ENCODE measurements at places on chromosomes 4 and X.

GRCh38 chr4:146051223-146051622 is 112.6 kb upstream of the ZNF827 start:
- DNase-seq: no peak

GRCh38 chrX:1909419-1910206 is 294.8 kb downstream of the ASMT start:
- DNase-seq: no peak

- no peak for DNase-seq
Observed at GRCh38 chrX:136588036-136588435, 56.0 kb downstream of the VGLL1 start.

DNA sequence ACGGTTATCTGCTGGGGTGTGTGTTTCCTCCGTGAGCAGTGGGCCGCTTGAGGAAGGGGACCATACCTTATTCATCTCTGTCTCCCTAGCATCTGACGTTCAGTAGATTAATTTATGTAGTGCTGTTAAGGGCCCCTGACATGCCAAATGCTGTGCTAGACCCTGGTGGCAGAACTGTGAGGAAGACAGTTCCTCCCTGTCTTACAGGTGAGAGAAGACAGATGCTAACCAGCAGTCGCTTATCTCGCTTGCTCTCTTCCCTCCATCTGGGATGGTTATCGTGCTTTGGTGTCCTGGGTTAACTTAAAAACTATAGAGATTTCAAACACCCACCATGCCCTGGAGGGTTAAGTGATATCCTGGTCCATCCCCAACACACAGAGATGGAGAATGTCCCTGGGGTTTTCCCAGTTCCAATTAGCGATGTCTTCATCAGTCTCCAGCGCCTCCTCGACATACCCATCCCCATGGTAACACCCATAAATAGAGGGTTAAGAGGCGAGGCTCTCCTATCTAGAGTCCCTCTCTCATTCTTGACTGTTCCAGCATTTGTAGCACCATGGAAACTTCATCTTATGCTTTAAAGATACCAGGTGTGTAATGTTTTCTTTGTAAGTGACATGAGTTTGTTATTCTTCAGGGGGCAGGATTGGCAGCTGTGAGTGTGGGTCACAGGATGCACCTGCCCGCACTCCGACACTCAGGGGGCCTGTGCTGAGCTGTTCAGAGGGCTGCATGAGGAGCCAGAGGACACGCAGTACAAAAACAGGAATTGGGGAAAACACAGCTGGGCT is 135.2 kb downstream of the STK32B start:
- no peak for DNase-seq

DNA sequence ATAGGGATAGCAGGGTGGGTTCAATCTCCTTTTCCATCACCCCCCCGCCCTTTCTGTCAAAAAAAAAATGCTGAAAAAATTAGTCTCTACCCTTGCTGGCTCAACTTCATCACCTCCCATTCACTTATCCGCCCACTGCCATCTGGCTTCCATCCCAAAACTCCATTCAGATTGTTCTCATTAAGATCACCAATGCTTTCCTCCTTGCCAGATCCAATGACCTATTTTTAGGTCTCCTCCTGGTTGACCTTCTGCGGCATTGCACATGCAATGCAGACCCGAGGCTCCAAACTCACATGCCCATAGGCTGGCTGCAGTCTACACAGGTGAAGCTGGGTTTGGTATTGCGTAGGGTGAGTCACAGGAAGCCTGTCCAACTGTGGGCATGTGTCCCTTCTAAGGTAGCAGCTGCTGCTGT is 21.1 kb upstream of the STIM2 start:
- no peak for DNase-seq

DNA sequence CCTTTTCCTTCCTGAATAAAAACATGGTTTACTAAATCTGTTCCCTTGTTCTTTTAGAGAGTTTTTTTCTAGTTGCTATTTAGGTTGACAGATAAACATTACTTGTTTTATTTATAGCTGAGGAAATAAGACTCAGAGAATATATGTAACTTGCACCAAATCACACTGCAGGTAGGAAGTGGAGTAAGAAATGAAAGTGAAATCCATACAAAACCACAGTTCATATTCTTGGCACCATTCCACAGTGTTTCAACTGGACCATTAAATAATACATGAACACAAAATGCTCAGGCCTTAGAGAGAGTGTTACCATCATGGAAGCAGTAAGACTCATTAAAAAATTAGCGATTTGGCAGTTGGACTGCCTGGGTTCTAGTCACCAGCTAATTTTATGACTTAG is 326.9 kb upstream of the SLIT2 start:
- DNase-seq: no peak

- DNase-seq: no peak
Observed at GRCh38 chr4:85725721-85726170, 250.8 kb downstream of the ARHGAP24 start.

- no peak for DNase-seq
Observed at GRCh38 chr4:26762650-26763049, 98.0 kb upstream of the STIM2 start.

DNA sequence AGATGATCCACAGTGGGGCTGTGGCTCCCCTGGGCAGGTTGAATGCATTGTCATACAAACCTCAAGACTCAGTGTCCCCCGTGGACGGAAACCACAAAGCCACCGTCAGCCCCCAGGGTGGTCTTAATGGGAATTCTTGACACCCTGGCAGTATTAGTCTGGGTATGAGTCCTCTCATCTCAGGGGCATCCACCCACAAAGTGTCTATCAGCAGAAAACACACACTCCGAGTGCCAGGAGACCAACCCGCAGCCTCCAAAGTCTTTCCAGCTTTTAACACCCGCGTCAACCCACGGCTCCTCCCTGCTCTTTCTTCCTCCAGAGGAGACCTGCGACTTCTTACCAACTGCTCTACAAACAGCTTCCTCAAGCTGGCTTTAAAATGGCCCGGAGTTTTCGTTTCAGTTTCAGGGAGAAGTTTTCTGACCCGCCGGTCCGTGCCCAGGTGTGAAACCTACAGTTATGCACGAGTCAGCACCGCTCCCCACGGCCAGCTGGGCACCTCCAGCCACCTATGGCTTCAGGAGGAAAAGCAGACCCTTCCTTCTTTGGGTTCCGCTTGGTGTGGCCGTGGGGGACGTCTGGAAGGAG is 14.4 kb upstream of the ASMTL start:
- DNase-seq: no peak

DNA sequence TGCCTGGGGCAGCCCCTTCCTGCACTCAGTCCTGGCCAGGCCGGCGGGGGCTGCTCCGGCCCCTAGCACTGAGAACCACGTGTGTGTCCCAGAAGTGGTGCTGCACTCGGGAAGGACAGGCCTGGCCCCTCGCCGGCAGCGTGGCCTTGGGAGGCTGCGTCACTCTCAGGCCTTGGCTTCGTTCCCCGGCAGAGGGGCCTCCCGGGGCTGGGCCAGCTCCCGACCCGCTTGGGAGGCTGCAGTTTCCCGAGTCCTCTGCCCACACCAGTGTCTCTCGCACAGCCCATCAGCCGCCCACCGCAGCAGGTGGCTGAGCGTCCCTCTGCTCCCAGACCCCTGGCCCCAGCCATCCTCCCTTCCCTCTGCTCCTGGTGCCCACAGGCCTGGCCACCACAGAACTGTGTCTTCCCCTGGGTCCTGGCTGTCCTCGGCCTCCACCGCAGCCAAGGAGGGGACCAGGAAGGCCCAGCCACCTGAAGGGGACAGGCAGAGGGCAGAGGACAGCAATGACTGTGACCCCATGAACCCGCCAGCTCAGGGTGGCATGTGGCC is 10.9 kb upstream of the CPLX1 start:
- DNase-seq: no peak

DNA sequence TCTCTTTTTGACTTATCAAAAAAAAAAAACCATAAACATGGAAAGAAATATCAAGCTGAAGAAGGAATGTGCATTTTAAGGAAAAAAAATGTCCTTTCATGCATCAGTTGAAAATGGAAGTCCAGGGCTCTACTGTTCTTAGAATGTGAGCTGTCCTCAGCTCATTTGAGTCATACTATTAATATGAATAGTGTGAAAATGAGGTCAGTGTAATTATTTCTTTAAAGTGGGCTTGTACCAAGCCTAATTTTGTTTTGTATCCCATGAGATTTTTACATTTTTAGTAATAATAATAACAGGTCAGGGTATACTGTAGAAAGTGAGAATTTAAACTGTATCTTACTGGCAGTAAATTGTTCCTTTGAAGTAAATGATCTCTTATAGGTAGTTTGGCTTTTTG is 148.5 kb downstream of the NAA11 start:
- no peak for DNase-seq

DNA sequence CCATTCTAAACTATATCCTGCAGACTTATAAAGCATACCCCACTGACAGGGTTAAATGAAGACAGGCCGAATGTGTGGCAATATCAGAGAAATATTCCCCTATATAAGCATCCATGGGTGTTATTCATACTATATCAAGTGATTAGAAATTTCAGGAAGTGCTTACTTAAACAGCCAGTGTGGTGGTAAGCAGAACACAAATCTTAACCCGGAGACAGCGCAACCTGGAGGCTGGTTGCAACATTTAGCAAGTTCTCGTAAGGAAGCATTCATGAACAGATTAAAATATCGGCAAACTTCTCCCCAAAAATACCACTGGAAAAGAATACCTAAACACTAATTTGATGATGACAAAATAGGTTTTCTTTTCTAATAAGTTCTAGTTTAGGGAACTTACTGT is 261.2 kb downstream of the CBLL2 start:
- no peak for DNase-seq

- no peak for DNase-seq
Observed at GRCh38 chrX:152932598-152933175, 34.8 kb downstream of the ZNF185 start.

DNA sequence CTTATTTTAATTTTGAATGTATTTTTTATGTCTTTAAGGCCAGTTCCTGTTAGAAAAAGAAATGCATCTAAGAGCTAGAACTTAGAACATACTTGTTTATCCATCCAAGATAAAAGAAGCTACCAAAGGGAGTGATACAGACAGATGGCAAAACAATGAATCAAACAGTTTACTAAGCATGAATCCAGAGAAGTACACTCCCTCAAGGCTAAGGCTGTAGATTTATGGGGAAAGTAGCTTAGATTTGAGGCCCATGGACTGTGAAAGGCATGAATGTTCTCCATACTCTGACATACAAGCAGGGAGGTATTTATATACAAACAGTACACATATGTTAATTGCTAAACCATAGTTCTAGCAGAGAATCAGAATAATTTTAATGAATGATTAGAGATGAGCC is 255.3 kb upstream of the NRK start:
- no peak for DNase-seq

DNA sequence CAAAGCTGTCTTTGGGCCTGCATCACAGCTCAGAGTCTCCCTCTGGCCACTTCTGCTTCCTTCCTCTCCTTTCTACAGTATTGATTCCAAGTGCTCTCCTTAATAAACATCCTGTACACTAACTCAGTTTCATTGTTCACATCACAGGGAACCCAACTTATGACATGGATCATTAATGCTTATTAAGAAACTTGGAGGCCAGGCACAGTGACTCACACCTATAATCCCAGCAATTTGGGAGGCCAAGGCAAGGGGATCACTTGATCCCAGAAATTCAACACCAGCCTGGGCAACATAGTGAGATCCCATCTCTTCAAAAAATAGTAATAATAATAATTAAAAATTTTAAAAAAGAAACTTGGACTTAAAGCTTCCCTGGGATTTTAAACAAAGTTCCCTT is 89.2 kb upstream of the EFHC2 start:
- DNase-seq: no peak

- DNase-seq: no peak
Observed at GRCh38 chr4:153439831-153440230, 26.3 kb upstream of the TMEM131L start.

DNA sequence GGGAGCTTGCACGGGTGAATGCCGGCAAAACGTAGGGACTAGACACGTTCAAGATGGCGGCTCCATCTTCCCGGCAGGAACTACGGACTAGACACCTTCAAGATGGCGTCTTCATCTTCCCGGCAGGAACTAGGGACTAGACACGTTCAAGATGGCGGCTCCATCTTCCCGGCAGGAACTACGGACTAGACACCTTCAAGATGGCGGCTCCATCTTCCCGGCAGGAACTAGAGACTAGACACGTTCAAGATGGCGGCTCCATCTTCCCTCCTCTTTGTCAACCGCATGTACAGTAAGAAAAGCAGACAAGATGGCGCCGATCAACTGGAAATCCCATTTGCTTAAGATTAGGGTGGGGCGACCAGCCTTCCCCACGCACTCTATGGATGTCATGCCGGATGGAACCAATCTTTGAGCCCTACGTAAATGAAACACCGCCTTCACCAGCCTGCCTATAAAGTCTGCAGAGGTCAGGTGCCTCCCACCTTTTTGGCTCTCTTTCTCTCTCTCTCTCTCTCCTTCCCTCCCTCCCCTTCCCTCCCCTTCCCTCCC is 222.4 kb downstream of the CRLF2 start:
- no peak for DNase-seq

- DNase-seq: no peak
Observed at GRCh38 chr4:136934601-136935000, 597.7 kb downstream of the PCDH18 start.

- no peak for DNase-seq
Observed at GRCh38 chr4:145920205-145920604, 18.4 kb downstream of the ZNF827 start.

- no peak for DNase-seq
Observed at GRCh38 chrX:81957900-81958545, 756.1 kb downstream of the SH3BGRL start.

DNA sequence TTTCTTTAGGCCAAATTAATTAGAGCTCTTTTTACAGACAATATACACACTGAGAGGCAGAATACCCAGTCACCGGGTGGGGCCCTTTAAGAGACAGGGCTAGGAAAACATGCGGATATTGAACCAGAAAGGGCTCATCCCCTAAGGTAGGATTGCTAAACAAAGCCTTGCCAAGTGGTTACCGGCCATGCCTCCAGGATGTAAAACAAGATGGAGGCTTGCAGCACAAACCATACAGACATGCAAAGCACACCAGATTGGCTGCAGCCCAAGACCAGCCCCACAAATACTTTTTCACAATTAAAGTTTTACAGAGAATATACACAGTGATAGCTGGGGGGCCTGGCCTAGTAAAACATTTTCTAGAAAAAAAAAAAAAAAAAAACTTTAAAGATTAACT is 210.0 kb downstream of the KLHL4 start:
- no peak for DNase-seq

GRCh38 chr4:186586205-186586604 is 30.8 kb upstream of the MTNR1A start:
- no peak for DNase-seq

- DNase-seq: no peak
Observed at GRCh38 chr4:83114576-83114975, at the start of gene PLAC8. PLAC8 (minus strand) TSS chr4:83114729; CDS start chr4:83107921, 6,808 bp downstream.

DNA sequence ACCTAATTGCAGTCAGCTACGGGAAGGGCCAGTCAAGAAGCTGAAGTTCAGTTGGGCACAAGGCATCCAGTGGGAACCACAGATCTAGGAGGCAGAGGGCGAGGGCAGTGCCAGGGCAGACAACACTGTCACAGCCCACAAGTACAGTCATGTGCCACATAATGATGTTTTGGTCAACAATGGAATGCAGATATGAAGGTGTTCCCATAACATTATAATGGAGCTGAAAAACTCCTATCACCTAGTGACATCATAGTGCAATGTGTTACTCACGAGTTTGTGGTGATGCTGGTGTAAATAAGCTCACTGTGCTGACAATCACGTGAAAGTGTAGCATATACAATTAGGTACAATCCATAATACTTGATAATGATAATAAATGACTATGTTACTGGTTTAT is 4.5 kb upstream of the TMEM255A start:
- DNase-seq: no peak

- DNase-seq: no peak
Observed at GRCh38 chr4:146342600-146343192, 128.4 kb downstream of the REELD1 start.

- no peak for DNase-seq
Observed at GRCh38 chr4:71259280-71259679, 79.5 kb upstream of the SLC4A4 start.

GRCh38 chr4:159396151-159396550 is 293.3 kb downstream of the RAPGEF2 start:
- DNase-seq: no peak
